ENCODE measurements at places on chromosomes 1 and 21. TPM values are rescaled to one million over a fixed set of nuclear protein-coding genes. Genes with fewer than 3 reads are reported as not detected.

DNA sequence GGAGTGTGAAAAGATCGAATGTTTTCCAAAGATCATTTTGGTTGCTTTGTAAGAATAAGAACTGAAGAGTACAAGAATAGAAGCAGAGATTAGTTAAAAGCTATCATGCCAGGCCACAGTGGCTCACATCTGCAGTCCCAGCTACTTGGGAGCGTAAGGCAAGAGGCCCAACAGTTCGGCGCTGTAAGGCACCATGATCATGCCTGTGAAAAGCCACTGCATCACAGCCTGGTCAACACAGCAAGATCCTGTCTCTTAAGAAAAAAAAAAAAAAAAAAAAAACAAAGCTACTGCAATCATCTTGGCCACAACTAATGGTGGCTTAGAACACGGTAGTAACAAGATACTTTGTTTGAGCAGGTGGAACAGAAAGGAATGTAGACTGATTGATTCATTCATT lies 116.2 kb downstream of the EIF4G3 start:
- no peak for DNase-seq

- no peak for DNase-seq
Observed at GRCh38 chr1:226453015-226453704, 45.3 kb upstream of the PARP1 start.

- no peak for DNase-seq
Observed at GRCh38 chr1:220815409-220815808, 28.7 kb downstream of the MTARC1 start.

PDZK1 gene
- not detected for total RNA-seq

TMPRSS2 gene
- 0.86 TPM for total RNA-seq

FCRL2 gene
- total RNA-seq, result not detected

Measured in esophagus muscularis mucosa (tissue), 4 donors.